Activated CD8-positive, alpha-beta T cell treated with anti-CD3 and anti-CD28 coated beads for 36 hours (primary cell): ENCODE measurements at places on chromosomes 5 and 9.
A peak's percentile ranks its signal among the peaks of the same experiment; 100 is the strongest.

- DNase-seq = no peak
Measured at GRCh38 chr5:143717400-143717799, 94.6 kb upstream of the HMHB1 start.

GRCh38 chr9:122111413-122112085 is 18.4 kb upstream of the TTLL11 start:
- DNase-seq = no peak

DNA sequence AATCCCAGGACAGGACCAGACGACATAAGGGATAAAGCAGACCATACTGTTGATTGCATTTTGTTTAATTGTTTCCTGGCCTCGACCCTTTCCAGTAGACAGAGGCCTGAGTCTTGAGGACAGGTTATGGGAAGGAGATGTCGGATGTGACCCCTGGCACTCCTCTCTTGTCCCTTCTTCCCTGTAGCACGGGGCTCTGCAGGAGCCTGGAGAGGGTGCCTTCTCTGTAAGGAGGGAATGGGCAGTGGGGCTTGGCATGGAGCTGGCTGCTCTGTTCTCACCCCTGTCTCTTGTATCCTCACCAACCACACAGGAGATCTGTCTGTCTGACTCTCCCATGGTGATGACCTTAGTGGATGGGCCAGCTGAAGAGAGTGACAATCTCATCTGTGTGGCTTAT is 40.1 kb upstream of the SLC2A8 start:
- no peak for DNase-seq

GRCh38 chr9:101376111-101376848 is 8.5 kb downstream of the BAAT start:
- DNase-seq = no peak

DNA sequence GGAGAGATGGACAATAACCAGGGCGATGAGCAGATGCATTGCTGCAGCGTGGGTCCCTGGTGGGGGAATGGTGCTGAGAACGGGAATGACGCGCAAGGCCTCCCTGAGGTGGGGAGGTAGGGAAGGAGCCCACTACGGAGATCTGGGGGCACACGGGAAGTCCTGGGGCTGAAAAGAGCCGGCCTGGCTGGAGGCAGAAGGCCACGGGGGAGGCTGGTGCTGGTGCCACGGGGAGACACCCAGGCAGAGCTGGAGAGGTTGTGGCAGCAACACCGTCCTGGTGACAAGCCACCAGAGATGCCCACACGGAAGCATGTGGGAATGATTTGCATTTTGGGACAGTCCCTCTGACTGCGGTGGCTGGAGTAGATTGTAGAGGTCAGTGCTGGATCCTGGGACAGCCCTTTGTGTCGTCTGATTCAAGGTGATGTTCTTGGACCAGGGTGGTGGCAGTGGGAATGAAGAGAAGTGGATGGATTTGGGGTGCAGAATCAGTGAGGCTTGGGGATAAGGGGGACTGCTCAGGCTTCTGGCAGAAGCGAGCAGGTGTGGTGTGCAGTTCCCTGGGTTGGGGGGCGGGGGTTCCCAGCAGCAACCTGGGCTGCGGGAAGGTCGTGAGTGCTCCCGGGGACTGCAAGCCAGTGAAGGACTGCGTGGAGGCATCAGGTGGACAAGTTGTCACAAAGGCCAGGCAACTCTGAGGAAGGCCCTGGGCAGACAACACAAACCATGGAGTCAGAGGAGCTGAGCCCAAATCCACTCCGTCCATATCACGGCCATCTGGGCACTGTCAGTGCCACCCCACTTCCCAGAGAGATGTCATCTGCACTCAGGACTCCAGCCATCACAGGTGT is 25.2 kb upstream of the CNOT6 start:
- no peak for DNase-seq

- DNase-seq = peak; percentile 74
Measured at GRCh38 chr9:89497978-89498851, at the start of gene SEMA4D. Gene SEMA4D (minus strand): TSS chr9:89498113. CDS start chr9:89405456, 92,657 bp downstream.

DNA sequence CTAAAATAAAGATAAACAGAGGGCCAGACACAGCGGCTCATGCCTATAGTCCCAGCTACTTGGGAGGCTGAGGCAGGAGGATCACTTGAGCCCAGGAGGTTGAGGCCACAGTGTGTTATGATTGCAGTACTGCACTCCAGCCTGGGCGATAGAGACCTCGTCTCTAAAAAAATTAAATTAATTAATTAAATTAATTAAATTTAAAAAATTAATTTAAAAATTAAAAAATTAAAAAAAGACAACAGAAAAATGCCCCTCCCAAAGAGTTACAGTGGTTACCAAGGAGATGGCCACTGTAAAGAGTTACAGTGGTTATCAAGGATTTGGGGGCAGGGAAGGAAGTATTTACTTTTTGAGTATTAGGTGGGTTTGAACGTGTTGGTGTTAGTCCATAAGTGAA is 38.3 kb downstream of the CDC14B start:
- no peak for DNase-seq

DNA sequence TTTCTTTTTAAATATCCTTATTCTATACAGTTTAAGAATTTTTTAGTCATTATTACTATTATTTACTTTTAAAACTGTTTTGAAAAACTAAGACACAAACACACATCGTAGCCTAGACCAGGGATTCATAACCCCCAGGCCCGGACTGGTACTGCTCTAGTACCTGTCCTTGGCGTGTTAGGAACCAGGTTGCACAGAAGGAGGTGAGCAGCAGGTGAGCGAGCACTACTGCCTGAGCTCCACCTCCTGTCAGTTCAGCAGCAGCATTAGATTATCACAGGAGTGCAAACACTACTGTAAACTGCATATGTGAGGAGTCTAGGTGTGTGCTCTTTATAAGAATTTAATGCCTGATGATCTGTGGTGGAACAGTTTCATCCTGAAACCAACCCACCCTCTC is 357.0 kb downstream of the PTPRD start:
- no peak for DNase-seq

DNA sequence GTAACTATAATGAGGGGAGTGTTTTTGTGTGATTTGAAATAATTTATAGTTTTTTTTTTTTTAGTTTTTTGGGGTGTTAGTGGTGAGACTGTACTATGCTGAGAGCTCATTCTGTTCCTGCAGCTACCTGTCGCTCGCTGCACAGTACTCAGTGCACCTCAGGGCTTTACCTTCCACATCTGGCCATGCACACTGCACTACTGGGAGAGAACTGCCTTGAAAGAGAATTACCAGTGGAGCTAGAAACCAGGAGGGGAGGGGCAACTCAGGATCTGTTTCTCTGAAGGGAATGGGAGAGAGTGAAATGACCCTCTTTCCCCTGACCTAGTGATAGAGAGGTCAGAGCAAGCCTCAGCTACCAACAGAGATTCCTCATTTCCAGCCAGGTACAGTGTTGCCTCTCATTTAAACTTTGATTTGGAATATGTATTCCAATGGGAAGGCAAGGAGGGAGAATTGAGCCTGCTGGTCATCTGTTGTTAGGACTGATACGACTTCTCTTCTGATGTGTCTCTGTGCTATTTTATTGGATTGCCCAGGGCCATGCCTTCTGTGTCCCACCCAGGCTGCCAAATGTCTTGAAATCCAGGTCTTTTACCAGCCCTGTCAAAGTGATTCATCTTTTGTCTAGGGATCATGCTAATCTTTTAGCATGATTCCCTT is 8.9 kb downstream of the ATG10 start:
- DNase-seq = no peak

GRCh38 chr9:88737876-88738275 is 202.9 kb downstream of the NXNL2 start:
- DNase-seq = no peak

DNA sequence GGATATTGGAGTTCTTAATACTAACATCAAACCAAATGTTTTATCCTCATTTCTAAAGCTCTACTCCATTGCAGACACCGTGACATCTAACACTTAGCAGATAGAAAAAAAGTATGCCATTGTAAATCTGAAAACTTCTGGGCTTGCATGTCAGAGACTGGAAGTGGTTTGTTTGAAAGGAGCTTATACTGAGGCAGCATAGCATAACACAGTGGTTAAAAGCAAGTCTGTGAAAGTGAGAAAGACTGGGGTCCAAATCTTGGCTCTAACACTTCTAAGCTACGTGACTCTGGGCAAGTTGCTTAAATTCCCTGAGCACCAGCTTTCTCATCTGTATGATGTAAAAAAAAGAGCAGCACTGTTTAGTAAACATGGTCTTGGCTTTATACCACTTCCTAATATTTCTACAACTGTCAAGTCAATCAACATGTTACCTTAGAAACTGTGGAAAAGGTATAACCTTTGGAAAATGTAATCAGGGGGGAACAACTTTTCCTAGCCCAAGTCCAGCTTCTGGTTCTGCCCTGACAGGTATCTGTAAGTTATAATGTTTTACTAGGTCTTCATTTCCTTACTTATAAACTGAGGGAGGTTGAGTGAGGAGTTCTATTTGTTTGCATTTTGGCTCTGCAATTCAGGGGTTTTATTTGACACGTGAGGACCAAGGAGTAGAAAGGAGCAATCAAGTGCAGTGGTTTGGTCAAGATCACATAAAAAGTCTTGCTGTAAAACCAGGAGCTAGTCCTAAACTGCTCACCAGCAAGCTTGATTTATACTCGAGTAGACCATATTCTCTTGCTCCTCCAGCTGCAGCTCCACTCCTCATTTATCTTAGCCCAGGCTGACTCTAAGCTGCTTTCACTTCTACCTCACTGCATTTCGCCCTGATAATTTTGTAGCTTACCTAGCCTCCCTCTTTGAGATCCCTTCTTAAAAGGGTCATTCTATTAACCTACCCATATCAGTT is 541.0 kb downstream of the RAB3C start:
- DNase-seq = peak; percentile 57

GRCh38 chr5:121088341-121088740 is 624.2 kb downstream of the PRR16 start:
- DNase-seq = no peak
